Activated CD4-positive, alpha-beta memory T cell treated with anti-CD3 and anti-CD28 coated beads for 36 hours (primary cell): ENCODE measurements at places on chromosomes 1 and 21. TPM values are rescaled to one million over a fixed set of nuclear protein-coding genes. Genes with fewer than 3 reads are reported as not detected.

KRTAP11-1 gene
- total RNA-seq: not detected

L1TD1 gene
- total RNA-seq: not detected

S100A9 gene
- total RNA-seq: not detected

FOXD2 gene
- 0.10 TPM for total RNA-seq

DNA sequence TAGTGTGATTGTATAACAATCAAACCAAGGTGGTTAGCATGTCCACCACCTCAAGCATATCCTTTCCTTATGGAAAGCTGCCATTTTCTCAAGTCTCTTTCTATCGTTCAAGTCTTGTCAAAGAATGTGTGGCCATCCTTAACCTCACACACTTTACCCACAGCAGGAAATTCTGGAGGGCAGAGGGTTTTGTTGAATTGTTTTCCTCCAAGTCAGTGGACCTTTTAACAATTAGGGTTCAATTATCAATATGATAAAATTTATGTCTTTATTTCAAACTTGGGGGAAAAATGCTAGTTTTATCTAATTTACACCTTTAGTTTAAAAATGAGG is 14.2 kb upstream of the PTPRC start:
- DNase-seq: no peak

- no peak for DNase-seq
Observed at GRCh38 chr1:10378081-10378841, 20.6 kb upstream of the PGD start.

- DNase-seq: no peak
Observed at GRCh38 chr21:9763306-9763705, 758.1 kb upstream of the TPTE start.

- DNase-seq: peak; percentile 21
Observed at GRCh38 chr1:168509875-168510791, 33.7 kb downstream of the XCL2 start.

- DNase-seq: no peak
Observed at GRCh38 chr21:44090325-44090724, 16.9 kb upstream of the PWP2 start.

GRCh38 chr1:201726700-201727099 is 102.3 kb upstream of the IPO9 start:
- no peak for DNase-seq

DNA sequence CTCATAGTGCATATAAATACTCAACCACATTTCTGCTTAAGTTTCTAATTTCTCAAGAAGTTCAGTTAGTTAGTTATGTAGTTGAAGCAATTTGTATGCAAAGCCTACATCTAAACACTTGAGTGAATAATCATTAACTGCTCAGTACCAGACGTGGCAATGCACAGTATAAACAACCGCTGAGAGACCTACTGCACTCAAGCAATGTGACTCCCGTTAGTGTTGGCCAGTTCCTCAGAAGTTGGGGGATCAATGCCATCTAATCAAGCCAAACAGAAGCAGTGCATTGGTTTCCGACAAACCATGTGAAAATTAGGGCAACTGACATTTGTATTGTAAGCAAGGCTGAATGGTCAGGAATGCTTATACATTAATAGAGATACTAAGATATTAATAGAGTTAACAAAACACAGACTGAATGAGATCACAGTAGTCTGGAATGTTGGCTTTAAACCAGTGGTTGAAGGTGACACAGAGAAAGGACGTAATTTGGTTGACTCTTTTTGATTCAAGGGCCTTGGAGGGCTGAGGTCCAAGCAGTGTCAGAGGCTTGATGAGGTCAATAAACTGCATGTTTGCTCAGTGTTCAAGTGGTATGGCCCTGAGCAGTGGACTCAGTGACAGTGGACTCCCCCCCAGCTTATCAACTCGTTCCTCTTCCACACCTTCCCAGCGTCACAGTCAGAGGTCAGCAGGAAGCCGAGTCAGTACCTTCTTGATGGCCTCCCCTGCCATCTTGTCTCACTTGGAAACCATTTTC is 255.5 kb downstream of the CTH start:
- DNase-seq: no peak

DNA sequence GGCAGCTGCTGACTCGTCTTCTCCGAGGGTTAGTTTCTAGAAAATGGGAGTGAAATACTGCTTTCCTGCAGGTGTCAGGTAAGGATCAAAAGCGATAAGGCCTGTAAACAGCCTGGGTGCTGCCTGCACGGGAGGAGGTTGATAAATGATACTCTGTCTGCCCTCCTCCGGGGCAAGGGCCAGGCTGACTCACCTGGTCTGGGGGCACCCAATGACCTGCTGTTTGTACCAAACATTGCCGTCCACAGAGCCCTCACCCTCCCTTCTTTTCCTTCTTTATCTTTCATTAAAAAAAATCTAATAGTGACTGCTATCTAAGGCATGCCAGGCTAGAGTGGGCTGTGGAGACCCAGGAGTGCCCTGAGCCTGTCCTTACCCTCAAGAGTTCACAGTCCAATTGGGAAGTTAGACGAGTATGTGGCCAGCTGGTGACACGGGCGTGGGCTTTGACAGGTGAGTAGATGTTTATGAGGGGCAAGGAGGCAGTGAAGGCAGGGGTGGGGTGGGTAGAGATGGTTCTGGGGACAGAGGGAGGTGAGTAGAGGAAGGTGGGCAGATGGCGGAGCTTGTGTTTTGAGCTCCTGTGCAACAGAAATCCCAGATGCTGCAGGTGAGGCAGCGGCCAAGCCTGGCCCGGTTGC is 16.2 kb downstream of the EDN2 start:
- DNase-seq: no peak

GRCh38 chr21:38219049-38219628 is 37.7 kb upstream of the KCNJ15 start:
- DNase-seq: peak; percentile 69

DNA sequence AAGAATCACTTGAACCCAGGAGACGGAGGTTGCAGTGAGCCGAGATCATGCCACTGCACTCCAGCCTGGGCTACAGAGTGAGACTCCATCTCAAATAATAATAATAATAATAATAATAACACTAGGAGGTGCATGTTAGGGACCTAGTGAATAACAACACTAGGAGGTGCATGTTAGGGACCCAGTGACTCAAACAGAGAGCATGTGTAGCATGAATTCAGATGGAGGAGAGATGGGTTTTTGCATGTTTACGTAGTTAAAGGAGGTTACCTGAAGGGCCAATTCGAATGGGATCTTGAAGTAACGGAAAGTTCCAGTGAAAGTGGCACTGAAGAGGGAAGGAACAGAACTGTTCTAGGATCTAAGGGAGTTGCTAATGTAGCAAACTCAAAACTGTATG is 7.1 kb upstream of the KCNK1 start:
- no peak for DNase-seq

DNA sequence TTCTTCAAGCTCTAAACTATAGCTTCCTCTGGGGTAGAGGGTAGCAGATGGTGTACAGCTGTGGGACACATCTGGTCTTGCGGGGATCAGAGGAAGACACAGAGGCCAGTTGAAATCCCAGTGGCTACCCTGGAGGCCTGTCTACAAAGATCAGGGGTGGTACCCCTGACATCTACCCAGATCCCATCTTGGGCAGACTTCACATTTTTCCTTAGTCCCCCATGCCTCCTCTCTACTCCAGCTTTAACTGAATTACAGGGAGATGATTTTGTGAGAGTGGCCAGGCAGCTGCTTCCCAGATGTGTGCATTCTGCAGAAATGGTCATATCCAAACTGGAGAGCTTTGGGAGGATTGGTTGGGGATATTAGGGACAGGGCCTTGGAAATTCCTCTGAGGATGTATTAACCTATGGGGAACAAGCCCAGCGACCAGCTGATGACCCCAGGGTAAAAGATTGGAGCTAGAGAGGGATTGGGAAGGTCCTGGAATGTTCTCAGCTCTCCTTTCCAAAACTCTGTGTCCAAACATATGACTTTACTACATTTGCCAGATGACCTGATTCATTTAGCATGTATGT is 9.6 kb upstream of the CD34 start:
- no peak for DNase-seq

DNA sequence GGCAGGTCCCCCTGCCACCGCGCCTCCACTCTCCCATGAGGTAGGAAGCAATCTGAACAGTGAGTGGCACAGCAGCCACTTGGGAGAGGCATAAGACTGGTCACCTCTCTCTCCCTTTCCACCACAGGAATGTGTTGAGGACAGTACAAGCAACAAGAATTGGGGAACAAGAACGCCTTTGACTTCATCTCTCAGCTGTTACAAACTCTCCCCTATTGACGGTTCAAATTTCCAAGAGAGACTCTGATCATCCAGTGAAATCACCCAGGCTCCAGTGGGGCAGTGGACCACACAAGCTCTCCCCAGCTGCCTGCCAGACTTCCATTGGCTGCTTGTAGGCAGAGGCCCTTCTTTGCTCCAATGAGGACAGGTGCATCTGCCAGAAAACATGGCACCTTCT is 249.9 kb upstream of the JUN start:
- no peak for DNase-seq

- no peak for DNase-seq
Observed at GRCh38 chr1:55898181-55898580, 681.2 kb downstream of the PLPP3 start.

DNA sequence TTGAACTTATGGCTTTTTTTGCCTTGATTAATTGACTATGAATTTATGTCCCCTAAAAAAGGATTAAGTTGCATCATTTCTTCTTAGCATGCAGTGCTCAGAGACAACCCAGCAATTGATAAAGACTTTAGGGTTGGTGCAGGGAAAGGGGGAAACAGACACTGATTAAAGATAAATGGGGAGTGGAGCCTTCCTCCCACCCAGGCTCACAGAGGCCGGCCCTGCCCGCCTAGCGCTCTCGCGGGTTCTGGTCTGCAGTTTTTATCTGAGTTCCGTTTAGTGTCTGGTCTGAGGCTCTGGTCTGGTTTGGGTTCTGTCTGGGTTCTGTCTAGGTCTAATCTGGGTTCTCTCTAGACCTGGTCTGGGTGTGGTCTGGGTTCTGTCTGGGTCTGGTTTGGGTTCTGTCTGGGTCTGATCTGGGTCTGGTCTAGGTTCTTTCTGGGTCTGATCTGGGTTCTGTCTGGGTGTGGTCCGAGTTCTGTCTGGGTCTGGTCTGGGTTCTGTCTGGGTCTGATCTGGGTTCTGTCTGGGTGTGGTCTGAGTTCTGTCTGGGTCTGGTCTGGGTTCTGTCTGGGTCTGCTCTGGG is 48.1 kb downstream of the ABCG1 start:
- no peak for DNase-seq

DNA sequence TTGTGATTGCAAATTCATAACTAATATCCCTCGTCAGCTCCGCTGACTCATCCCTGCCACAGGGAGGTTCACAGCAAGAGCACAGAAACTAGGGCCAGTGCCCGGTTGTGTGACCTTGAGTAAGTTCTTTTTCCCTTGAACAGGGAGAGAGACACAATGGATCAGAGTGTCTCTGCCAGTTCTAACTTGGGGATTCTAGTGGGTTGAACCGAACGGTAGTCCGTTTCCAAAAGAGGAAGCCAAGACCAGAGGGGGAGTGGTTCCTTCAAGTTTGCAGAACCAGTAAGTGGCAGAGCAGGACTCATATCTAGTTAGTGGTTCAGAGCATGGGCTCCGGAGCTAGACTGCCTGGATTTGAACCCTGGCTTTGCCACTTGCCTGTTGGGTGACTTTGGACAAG is 4.9 kb upstream of the SHISA4 start:
- DNase-seq: peak; percentile 29

GRCh38 chr1:33460947-33461629 is 11.4 kb upstream of the ZSCAN20 start:
- DNase-seq: no peak

DNA sequence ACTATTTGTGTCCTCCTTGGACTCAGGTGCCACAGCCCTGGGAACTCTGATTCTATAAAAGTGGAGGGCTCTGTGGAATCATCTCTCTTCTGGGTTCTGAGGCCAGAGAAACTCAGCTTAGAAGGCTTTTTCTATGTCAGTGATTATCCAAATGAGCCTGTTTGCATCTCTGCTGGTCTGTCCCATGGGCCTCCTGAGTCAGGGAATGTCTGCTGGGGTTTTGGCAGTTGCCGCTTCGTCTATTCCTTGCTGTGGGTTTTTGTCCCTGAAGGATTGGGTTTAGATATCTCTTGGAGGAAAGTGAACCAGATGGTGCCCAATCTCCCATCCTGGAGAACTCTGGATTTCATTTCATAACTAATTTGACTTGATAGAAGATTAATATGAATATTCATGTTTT is 297.6 kb downstream of the HHAT start:
- DNase-seq: no peak
